ENCODE measurements at places on chromosomes 7 and 10. TPM values are rescaled to one million over a fixed set of nuclear protein-coding genes. Genes with fewer than 3 reads are reported as not detected.

The GRM3 gene
- not detected for polyA plus RNA-seq

The RAB19 gene
- not detected for polyA plus RNA-seq

The AZGP1 gene
- not detected for polyA plus RNA-seq

The RBP4 gene
- polyA plus RNA-seq = 6.0 TPM

The SH2D4B gene
- polyA plus RNA-seq = 0.03 TPM

The TMEM229A gene
- not detected for polyA plus RNA-seq

The PPP1R3A gene
- polyA plus RNA-seq = not detected

The PNLIP gene
- not detected for polyA plus RNA-seq

The CRHR2 gene
- polyA plus RNA-seq = not detected

The NACAD gene
- polyA plus RNA-seq = 0.30 TPM

The IQUB gene
- polyA plus RNA-seq = 0.08 TPM

The SFRP5 gene
- polyA plus RNA-seq = 1.2 TPM

The EGR2 gene
- not detected for polyA plus RNA-seq

The MACROH2A2 gene
- polyA plus RNA-seq = 27.5 TPM

The NKX2-3 gene
- not detected for polyA plus RNA-seq

The SP4 gene
- 1.8 TPM for polyA plus RNA-seq

GRCh38 chr10:11015446-11015934, 2.2 kb upstream of the CELF2 start:
- no peak for DNase-seq

DNA sequence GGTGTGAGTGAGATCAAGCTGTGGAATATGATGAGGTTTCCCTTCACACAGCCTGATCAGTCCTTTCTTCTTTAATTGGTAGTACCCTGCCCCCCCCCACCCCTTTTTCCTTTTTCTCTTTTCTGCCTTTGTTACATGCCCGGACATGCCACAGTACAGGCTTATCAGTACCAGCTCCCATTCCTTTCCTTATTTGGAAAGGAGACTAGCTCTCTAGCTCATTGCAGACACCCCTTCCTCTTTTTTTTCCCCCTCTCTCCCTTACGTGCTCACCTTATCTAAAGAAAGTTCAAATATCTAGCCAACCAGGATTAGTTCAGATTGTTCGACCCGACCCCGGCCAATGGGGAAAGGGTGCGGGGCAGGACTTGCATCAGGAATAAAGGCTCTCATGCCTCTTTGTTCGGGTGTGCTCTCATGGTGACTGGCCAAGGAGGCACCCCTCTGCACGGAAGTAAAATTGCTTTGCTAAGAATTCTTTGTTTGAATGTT, 230.4 kb downstream of the ACTR3B start:
- DNase-seq = no peak

DNA sequence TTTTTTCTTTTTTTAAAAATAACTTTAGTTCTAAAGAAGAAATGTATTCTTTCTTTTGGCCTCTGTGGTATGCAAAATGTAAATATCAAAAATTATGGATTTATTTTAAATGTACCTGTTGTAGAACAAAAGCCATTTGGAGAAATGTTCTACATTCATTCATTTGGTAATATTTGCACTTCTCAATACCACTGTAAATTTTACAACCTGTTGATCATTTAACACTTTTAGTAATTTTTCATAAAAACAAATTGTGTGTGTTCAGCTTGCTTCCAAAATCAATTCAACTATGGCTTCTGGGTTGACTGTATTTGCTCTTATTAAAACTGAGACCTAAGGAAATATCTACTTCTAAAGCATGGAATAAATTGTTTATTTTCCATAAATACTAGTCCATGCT, 2.3 kb upstream of the IGF2BP3 start:
- DNase-seq = no peak

- no peak for DNase-seq
Observed at GRCh38 chr7:121019018-121019417, 30.5 kb downstream of the CPED1 start.

- no peak for DNase-seq
Observed at GRCh38 chr10:72218325-72218724, 2.2 kb upstream of the ASCC1 start.

DNA sequence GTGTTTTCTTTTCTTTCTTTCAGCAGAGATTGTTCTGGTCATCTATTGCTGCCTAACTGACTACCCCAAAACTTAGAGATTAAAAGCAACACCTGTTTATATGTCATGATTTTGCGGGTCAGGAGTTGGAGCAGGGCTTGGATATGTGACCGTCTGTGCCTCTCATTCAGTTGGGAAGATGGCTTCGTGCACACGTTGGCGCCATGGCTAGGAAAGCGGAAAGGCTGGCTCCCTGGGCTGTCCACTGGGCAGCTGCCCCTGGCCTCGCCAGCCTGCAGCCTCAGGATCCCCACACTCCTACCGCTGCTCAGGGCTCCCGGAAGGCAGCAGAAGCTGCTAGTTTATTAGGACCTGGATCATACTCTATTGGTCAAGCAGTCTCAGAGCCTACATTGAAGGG, 638.1 kb upstream of the FOXK1 start:
- DNase-seq = no peak

GRCh38 chr7:30887464-30887872, 24.2 kb upstream of the AQP1 start:
- no peak for DNase-seq

GRCh38 chr7:106634958-106635357, 26.0 kb downstream of the CCDC71L start:
- no peak for DNase-seq

- peak; percentile 57 for DNase-seq
Observed at GRCh38 chr10:110481919-110482318, 15.8 kb upstream of the DUSP5 start.

- no peak for DNase-seq
Observed at GRCh38 chr10:19803676-19804075, 12.6 kb upstream of the PLXDC2 start.

GRCh38 chr10:3655528-3655927, 129.5 kb downstream of the KLF6 start:
- no peak for DNase-seq

DNA sequence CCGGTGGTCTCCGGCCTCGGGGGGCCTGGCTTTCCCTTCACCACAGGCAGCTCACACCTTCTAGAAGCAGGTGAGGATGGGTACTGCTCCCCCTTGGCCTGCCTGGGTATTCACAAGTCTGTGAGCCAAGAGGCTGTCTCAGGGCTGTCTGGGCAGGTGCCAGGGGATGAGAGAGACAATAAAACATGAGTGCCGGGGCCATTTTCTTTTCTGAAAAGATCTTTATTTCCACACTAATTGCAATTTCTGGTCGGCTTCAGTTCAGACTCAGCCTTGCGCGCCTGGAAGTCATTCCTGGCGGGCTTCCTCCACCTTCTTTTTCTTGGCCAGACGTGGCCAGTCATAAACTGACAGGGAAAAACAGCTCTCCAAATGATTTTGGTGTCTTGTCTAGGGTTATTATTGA, 171.2 kb downstream of the ARHGAP12 start:
- no peak for DNase-seq

- no peak for DNase-seq
Observed at GRCh38 chr10:123999261-123999660, 94.1 kb downstream of the CHST15 start.

DNA sequence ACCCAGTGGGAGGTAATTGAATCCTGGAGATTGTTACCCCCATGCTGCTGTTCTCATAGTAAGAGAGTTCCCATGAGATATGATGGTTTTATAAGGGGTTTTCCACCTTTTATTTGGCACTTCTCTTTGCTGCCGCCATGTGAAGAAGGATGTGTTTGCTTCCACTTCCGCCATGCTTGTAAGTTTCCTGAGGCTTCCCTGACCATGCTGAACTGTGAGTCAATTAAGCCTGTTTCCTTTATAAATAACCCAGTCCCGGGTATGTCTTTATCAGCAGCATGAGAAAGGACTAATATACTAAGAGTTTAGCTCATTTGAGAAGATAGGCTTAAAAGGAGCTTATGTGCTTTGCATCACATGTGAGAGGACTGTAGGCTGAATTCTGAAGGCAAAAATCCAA, 29.3 kb downstream of the TMEM248 start:
- no peak for DNase-seq

GRCh38 chr10:76041551-76041950, 610.1 kb downstream of the LRMDA start:
- DNase-seq = no peak

GRCh38 chr10:30437031-30437841, 3.3 kb downstream of the MAP3K8 start:
- DNase-seq = peak; percentile 58

GRCh38 chr10:58695022-58695421, 182.3 kb downstream of the BICC1 start:
- no peak for DNase-seq

DNA sequence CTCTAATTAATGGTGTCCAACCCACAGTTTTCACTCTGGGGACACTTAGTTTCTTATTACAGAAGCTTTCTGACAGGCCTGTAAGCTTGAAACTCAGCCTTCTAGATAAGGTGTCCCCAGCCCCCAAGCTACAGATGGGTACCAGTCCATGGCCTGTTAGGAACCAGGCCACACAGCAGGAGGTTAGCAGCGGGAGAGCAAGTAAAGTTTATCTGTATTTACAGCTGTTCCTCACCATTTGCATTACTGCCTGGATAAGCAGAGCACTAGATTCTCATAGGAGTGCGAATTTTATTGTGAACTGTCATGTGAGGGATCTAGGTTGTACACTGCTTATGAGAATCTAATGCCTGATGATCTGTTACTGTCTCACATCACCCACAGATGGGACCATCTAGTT, 93.7 kb downstream of the TMEM26 start:
- no peak for DNase-seq

DNA sequence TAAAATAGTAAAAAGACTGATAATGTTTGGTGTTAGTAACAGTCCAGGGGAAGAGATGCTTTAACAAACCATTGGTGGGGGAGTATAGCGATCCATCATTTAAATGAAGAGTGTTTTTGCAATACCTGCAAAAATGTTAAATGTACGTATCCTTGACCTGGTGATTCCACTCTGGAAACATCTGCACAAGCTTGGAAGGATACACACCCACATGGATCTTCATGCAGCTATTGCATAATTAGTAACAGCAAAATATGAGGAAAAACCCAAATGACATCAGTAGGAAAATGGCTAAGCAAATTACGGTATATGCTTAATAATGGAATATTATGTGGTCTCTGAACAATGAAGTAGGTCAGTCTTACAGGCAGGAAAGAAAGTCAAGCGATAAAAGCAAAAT, 20.5 kb downstream of the WNT2 start:
- DNase-seq = no peak

DNA sequence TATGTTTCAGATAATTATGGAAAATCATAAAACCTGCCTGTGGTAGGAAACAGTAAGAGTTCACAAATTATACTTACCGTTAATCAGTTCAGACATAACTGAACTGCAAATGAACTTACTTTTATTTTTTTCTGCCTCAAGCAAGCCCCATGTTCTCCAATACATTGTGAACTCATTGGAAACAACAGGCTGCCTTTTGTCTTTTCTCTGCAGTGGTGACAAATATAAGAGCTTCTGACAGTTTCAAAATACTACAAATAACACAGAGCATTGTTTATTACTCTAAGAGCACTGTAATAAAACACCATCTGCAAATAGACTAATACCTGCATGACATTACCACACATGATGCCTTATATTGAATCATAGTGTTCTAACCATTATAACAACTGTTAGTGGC, 94.0 kb upstream of the CDCA7L start:
- no peak for DNase-seq

GRCh38 chr7:767941-768731, 41.1 kb upstream of the PRKAR1B start:
- no peak for DNase-seq

GRCh38 chr10:33331379-33331694, 3.1 kb downstream of the NRP1 start:
- DNase-seq = no peak

- no peak for DNase-seq
Observed at GRCh38 chr7:8514781-8515519, 81.5 kb downstream of the NXPH1 start.

GRCh38 chr7:7125963-7126362, 56.4 kb upstream of the C1GALT1 start:
- DNase-seq = no peak

- no peak for DNase-seq
Observed at GRCh38 chr7:19118636-19119371, 1.4 kb upstream of the TWIST1 start.

- no peak for DNase-seq
Observed at GRCh38 chr10:53325066-53325465, 552.5 kb upstream of the MBL2 start.

GRCh38 chr10:20473023-20473760, 423.9 kb downstream of the NEBL start:
- no peak for DNase-seq

GRCh38 chr10:28214219-28214618, 88.6 kb downstream of the MPP7 start:
- no peak for DNase-seq

GRCh38 chr7:137961200-137962177, 40.4 kb downstream of the CREB3L2 start:
- no peak for DNase-seq

- DNase-seq = no peak
Observed at GRCh38 chr7:97733276-97734161, 1.6 kb downstream of the TAC1 start.

DNA sequence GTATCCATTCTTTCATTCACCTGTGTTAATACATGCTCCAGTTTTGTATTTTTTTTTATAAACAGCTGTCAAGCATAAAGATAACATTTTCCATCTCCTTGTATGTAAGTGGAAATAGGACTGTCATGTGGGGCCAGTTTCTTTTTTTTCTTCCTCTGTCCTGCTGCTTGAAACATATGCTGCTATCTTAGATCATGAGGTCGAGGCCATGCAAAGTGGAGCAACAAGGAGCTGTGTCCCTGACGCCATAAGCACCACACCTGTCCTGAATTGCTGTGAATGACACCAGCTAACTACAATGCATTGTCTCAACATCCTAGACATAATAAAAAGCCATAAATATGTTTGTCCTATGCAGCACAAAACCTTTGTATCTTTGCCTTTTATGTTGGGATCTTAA, 37.7 kb upstream of the SLC26A4 start:
- no peak for DNase-seq

All from A549 (cell line).